Fibroblast of skin of scalp (primary cell): ENCODE measurements at places on chromosomes 4 and X.

DNA sequence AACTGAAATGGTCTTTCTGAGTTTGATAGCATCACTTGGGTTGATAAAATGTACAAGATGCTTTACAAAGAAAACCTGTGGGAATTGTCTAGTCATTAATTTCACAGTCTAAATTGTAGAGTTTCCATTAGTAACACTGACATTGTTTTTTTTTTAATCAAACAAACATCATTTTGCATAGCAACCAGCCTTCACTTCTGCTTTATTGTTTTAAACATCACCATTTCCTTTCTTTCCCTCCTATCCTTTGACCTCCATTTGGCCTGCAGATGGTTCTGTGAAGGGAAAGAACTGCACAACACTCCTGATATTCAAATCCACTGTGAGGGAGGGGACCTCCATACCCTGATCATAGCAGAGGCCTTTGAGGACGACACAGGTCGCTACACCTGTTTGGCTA is 171.1 kb downstream of the PALLD start:
- DNase-seq = no peak

- DNase-seq = no peak
Observed at GRCh38 chr4:20805716-20806115, 105.5 kb downstream of the PACRGL start.

DNA sequence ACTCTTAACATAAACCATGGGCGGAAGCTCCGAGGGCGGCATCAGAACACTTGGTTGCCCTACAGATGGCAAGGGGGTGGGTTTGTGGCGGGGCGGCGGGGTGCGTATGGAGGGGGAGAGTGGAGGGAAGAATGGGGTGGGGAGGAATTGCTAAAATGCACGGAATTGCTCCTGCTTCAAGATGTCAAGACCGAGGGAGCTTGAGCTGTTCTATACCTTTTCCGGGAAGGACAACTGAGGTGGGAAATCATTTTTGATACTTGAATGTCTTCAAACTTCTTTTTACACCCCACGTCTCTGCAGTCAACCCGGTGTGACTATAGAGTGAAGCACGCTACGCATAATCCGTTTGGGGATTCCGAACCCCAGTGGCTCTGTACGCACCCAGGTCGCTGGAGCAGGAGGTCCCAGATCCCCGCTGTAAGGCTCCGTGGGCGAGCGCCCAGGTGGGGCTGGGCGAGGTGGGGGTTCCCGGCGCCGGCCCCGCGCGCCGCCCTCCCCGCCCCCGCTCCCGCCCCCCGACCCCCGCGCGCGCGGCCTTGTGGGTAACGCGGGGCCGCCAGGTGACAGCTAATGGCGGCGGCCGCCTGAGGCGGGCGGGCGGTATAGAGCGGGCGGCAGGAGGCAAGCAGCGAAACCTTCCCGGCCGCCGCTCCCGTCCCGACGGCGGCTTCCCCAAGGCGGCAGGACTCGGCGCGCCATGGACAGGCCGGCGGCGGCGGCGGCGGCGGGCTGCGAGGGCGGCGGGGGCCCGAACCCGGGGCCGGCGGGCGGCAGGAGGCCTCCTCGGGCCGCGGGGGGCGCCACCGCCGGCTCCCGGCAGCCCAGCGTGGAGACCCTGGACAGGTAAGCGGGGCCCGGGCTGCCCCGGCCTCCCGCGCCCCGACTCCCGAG is at the start of gene MTMR1:
Gene MTMR1 (plus strand): TSS at position 566 of the 894 bp plus-strand sequence. CDS start 135 bp downstream, at position 701.
- DNase-seq = peak; percentile 14

DNA sequence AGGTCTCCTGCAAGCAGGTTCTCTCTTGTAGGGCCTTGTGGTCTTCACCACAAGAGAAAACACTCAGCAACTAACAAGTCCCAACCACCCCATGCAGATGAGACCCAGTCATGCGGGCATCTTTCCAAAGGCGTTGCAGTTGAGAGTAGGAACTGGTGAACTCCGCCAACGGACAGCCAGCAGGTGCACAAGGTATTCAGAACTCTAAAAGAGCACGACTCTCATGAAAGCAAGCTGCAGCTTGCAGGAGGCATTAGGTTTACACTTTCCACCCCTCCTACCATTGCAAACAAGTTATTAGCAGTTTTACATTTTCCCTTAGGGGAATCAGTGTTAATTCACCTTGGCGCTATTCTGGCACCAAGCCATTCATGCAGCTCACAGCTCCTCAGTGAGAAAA is 173.4 kb upstream of the KIT start:
- no peak for DNase-seq

- peak; percentile 3 for DNase-seq
Observed at GRCh38 chr4:99723612-99724011, 66.0 kb upstream of the C4orf54 start.

GRCh38 chr4:31294655-31295480 is 574.7 kb downstream of the PCDH7 start:
- no peak for DNase-seq

DNA sequence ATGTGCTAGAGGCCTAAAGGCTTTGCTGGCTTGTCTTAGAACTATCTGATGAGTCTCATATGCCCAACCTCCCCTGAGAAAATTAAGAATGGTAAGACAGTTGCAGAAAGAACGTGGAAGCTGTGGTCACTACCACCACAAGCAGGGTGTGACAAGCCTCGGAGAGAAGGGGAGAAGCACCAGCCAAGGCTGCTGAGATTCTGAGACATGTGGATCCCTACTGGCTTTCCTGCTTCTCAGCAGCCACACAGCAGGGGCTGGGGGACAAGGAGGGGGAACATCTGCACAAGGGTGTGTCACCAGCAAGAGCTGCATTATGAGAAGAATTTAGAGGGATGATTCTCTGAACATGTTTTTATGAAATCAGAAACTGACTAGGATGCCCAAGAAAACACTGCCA is 19.4 kb downstream of the TAPT1 start:
- peak; percentile 78 for DNase-seq

GRCh38 chrX:110462957-110463356 is 104.3 kb downstream of the RTL9 start:
- peak; percentile 2 for DNase-seq

- DNase-seq = no peak
Observed at GRCh38 chr4:45036677-45037076, 310.3 kb upstream of the GNPDA2 start.

GRCh38 chrX:13009844-13010243 is 34.6 kb downstream of the FAM9C start:
- peak; percentile 64 for DNase-seq

DNA sequence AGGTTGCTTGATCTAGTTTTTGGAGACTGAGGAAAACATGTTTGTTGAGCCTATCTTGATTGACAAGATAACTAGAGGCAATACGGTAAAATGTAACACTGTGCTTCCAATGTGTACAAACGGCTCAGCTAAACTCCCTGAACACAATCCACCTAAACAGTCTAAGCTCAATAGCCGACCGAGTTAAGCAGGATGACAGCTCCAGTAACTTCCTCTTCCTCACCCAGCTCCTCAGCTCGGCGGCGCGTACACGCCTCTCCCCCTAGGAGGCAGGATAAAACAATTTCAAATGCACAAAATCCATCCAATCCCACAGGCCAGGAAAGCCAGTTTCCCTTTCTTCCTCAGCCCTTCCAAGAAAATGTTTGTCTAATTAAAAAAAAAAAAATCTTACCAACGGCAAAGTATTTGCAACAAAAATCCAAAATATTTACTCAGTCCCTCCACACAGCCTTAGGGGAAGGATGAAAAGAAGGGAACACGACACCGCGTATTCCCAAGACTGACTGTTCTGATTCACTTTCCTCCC is 1.0 kb downstream of the CNOT6L start:
- peak; percentile 84 for DNase-seq

DNA sequence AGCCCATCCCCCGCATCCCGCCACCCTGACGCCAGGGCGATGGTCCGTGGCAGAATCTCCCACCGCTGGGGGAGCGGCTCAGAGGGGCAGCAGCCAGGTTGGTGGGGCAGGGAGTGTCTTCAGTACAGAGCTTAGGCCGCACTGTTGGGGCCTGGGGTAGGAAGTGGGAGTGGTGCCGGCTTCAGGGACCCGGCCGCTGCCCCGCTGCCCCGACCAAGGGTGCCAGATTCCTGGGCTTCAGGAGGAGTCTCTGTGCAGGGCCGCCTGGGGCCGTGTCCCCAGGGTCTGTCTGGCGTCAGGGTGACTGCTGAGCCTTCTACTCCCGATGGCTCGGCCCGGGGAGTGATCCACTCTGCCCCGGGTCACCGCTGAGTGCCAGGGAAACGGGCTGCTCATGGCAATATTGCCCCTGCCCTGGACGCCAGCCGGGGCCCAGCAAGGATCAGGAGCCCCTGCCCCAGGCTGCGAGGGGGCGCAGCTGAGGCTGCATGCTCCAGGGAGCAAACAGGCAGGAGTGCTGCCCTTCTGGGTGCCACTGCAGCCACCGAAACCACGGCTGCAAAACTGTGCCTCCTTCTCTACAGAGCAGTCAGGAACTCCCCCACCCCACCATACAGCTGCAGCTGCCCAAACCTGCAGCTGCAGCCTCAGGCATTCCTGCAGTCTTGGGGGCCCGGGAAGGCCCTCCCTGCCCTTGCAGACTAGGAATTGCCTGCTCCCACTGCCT is 1206.1 kb downstream of the ARAP2 start:
- DNase-seq = no peak

GRCh38 chr4:172791841-172792240 is 376.8 kb upstream of the GALNT7 start:
- no peak for DNase-seq

GRCh38 chr4:78560296-78560963 is 8.9 kb downstream of the ANXA3 start:
- DNase-seq = peak; percentile 89

GRCh38 chr4:6327220-6327917 is 57.7 kb downstream of the WFS1 start:
- DNase-seq = peak; percentile 67

DNA sequence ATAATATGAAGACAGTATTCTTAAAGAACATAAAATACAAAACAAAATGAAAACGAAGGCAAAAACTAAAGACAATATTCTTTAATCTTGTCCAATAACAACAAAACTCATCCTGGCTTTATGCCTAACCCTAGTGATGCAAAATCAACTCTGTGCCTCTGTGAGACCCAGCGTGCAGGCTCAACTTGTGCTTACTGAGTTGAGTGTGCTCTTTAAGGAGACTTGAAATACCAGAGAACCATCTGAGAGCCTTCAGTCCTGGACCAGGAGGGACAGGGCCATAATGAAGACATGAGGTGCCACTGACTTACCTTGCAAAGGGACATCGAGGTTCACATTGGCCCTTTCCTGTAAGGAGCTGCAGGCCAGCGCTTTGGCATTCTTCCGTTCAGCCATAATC is 77.1 kb downstream of the NSUN7 start:
- no peak for DNase-seq

DNA sequence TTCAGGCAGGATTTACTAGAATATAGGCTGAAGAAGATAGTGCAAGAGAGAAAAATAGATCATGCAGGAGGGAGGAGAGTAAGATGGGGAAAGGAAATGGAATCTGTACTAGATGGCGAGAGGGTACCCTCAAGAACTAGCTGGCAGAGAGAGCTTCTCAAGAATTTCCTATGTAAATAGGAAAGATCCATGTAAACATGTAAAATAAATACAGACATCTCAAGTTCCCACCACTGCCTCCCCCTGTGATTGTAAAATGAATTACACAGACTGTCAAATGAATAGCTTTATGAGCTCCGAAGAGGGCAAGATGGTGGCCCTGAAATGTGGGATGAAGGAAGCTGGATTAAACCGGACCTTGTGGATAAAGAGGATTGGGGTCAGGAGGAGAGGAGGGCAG is 178.0 kb downstream of the PALLD start:
- DNase-seq = peak; percentile 29

GRCh38 chr4:11842620-11843263 is 414.0 kb upstream of the HS3ST1 start:
- no peak for DNase-seq

GRCh38 chr4:143402776-143403552 is 66.3 kb downstream of the GAB1 start:
- no peak for DNase-seq

DNA sequence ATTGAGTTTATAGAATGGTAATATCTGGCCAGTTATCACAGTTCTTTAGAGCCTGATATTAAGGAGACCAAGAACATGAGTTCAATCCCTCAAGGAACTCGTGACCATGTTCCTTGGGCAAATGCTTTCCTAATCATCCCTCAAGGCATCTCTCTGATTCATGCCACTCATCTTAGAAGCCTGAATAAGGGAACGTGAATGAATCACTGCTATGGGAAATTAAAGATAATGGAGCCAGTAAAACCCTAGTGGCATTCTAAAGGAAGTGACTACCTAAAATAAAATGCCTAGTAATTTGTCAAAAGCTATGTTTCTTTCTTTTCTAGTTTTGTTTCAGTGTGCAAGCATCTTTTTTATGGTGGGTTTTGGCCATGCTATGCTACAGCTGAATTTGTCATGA is 1161.3 kb downstream of the C4orf33 start:
- DNase-seq = peak; percentile 75

DNA sequence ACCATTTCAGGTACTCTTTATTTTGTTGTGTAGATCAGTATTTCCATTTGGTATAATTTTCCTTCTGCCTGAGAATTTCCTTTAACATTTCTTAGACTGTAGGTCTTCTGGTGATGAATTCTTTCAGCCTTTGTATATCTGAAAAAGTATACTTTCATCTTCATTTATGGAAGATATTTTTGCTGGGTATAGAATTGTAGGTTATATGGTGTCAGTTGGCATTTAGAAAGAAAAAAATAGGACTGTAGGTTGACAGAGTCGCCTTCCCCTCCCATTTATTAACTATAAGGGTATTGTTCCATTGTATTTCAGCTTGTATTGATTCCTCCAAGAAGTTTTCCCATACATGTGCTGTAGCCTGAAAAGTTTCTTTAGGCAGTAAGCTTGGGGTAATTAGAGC is 71.9 kb downstream of the KDM6A start:
- no peak for DNase-seq

GRCh38 chrX:115972717-115973116 is 197.8 kb upstream of the AGTR2 start:
- no peak for DNase-seq

GRCh38 chr4:138401334-138401733 is 159.2 kb upstream of the SLC7A11 start:
- DNase-seq = no peak

- no peak for DNase-seq
Observed at GRCh38 chrX:38036466-38036865, 30.1 kb downstream of the SYTL5 start.

GRCh38 chrX:66675541-66675940 is 36.7 kb upstream of the EDA2R start:
- DNase-seq = no peak

GRCh38 chrX:36431819-36432218 is 512.3 kb downstream of the CFAP47 start:
- peak; percentile 64 for DNase-seq

- DNase-seq = no peak
Observed at GRCh38 chr4:84905646-84906045, 60.8 kb downstream of the WDFY3 start.

DNA sequence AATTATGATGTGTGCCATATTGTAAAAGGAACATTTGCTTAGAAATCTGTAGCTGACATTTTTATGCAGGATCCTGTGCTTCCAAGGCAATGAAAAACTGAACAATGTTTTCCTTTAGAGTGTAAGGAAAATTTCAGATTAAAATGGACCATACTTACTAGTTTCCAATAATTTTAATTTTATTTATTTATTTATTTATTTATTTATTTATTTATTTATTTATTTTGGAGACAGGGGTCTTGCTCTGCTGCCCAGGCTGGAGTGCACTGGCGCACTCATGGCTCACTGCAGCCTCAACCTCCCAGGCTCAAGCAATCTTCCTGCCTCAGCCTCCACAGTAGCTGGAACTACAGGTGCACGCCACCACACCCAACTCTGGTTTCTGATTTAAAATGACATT is 369.8 kb upstream of the HAND2 start:
- DNase-seq = no peak
